ENCODE measurements at places on chromosomes 12 and 14.

DNA sequence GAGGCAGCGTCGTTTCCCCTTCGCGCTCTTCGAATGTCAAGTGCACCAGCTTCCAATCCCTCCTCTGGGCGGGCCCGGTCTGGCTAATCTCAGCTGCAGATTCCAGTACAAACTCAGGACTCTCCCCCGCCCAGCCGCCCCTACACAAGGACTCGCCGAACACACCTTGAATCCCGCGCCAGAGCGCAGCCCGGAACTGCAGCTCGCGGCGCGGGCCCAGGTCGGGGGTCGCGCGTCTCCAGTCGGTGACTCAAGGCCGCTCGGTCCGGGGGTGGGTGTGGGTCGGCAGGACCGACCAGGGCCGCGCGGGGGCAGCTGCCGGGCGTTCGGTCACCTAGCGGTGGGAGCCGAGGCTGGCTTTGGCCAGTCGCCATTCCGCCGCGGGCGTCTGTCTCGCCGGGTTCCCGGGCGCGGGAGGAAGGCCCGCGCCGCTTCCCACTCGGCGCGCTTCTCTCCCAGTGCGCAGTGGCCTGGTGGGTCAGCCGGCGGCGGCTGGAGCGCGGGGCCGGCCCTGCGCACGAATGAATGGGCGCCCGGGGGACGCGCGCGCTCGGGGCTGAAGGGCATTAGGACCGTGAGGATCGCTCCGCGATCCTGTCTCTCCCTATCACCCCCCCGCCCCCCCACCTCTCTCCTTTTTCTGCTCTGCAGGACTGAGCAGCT lies at the start of gene GALNT16:
Gene GALNT16 (plus strand): TSS at position 632 of the 663 bp plus-strand sequence. CDS start 133 bp downstream, outside the sequence.
- DNase-seq = no peak

GRCh38 chr12:51471111-51471864 lies 46.7 kb downstream of the SLC4A8 start:
- no peak for DNase-seq

DNA sequence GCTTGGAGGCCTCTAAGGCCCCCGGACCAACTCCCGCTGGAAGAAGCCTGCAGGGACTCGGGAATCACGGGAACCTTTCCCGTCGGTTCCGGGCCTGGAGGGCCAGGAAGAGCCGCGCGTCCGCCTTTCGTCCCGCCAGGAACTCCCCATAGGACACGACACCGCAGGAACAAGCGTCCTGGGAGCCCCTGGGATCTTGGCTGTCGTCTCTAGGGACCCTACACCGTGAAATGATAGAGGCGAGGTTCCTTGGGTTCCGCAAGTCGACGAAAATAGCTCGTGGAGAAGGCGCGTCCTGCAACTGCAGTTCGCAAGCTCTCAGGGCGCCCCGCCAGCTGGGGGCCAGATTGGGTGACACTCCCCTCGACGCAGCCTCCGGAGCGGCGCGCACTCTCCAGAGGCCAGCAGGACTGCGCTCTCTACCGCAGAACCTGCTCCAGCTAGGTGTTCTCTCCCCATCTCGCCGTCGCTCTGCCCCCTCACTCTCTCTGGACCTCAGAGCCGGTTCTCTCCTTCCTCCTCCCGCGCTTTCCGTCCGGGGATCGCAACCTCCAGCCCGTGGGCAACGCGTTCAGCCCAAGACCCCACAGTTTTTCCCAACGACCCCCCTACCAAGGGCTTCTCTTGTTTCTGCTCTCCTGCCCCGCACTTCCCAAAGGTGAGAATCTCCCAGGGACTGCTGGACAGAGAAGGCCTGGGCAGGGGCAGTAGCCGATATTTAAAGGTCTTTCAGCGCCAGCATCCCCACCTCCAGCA lies 776 bp downstream of the BMP4 start:
- no peak for DNase-seq

- no peak for DNase-seq
These were observed 7.7 kb downstream of the HOXC8 start for GRCh38 chr12:54016478-54016964.

- DNase-seq = no peak
These were observed 14.0 kb downstream of the SMCO2 start for GRCh38 chr12:27460471-27460978.

GRCh38 chr12:21502164-21502496 lies 541 bp downstream of the GOLT1B start:
- no peak for DNase-seq

DNA sequence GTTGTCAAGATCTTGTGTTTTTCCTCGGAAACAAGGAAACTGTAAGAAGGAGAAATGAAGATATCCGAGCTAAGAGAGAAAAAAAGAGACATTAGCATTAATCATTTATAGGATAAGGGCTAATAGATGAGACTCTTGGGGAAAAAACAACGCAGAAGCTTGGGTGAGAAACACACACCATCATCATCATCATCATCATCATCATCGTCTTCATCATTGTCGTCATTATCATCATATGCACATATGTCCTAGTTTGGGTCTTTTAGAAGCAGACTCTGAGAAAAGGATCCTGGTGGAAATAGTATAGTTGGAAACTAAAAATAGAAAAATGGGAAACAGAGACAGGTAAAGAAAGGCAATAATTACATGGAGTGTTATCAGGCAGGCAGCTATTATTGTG lies 95.9 kb downstream of the PAH start:
- DNase-seq = no peak

DNA sequence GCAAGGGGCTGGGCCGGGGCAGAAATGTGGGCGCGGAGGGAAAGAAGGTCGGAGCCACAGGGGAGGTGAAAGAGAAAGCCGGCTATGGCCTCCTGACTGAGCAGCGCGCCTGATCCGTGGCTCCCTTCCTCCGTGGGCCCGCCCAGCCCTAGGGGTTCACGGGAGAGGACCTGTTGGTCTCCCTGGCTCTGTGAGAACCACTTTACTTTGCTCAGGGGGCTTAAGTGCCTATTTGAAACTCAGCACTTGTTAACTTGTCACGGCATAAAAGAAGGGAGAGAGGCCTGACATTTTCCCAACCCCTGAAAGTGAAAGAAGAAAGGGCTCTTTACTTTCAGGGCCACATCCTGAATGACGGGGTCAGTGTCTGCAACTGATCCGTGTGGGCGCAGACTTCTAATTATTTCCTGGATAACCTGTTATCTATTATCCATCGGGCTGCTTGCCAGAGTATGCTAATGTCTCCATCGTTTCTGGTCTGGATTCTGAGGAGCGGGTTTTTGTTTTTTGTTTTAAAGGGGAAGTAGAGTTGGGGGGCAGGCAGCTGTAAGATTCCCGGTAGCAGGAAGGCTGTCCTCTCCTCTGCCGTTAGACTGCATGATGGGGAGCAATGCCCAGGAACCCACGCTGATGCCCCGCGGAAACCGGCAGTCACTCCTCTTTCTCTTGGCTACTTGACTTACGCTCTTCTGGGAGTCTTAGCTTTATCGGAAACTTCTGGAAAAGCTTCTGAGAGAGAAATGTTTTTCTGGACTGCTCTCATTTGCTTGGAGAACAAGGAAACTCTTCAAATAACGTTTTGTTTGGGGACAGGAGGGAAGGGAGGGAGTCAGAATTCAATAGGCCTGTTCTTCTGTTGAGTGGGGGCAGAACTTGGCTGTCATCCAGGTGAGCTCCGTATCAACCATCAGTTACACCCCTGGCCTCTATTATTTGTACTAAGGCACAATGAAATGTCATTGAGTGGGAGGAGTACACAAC lies 127.7 kb upstream of the MAX start:
- DNase-seq = peak; percentile 37

DNA sequence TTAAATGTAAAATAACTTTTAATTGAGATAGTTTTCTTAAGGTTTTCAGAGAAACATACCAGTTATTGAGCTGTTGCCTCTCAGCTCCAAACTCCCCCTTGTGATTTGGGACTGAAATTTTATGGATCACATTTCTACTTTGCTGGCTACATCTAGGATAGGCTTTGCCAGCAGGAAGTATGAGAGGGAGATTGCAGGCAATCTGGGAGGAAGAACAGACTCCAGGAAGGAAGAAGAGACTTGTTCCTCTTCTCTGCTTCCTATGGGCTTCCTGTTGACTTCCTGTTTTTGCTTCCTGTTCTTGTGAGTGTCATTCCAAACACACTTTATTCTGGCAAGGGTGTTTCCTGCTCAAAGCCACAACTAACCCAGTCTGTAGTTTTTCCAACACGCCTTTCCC lies 312.9 kb downstream of the ITPR2 start:
- DNase-seq = no peak

DNA sequence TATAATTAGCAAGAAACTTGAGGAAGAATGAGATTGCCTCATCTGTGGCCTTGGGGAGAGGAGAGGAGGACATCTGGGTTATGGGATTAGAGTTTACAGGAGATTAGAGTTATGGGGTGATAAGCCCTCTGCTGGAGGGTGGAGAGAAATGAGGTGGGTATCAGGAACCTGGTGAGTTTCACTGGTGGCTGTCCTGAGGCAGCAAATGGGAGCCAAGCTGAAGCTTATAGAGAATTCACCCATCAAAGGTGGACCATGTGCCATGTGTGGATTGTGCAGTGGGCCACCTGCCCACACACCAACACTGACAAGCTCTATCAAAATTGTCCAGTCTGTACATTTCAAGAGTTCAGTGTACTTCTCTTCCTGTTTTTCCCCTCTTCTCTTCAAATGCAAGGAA lies 135.3 kb downstream of the AEBP2 start:
- DNase-seq = no peak

DNA sequence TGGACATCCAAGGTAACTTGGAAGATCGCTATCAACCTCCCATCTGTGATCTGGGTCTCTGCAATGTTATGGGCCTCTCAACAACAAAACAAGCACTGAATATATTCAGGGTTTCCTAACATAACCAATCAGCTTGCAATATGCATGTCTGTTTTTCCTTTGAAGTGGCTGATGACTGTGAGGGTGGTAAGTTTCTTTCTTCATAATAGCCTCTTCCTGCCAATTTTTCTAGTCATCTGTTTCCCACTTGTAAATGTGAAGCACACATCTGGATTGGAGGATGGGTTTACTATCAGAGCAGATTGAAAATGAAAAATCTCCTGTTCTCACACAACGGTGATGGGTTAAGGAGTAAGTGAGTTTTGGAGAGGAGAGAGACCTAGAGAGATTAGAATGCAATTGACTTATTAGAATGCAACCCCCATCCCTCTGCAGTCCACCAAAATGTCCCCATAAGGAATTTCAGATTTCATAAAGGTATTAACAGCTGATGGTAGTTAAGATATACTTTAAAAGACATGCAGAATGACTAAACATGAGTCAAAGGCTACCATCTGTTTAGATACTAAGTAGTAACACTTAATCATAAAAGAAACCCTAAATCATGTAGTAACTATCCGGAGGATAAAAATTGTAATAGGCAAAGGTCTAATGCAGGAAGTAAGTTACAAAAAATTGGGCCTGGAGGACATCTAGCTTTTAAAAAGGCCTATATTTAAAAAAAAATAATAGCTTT lies 58.4 kb upstream of the SAV1 start:
- DNase-seq = no peak

DNA sequence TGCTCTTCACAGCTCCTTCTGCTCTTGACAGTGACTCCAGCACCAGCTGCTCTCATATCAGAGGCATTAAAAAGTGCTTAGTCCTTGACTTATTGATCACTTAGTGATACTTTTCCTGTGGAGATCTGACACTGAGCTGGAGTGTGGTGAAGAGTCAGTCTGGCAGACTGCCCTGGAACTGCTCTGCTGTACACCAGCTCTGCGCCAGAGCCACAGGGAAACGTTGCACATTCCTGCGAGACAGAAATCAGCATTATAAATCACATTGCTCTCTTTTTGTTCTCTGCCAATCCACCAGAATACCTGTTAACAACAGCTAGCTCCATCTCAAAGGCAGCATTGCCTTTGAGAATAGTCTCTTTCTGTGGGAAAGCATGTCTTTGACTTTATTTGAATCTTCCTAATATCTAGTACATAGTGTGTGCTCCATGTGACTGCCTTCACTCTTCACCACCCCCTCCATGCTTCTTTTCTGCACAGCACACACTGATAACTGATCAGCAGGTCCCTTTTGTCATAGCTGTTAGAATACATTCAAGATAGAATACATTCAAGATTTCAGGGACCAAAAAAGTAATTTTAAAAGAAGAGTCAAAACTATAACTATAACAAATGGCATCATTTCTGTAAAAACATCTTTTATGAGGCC lies 48.2 kb upstream of the VSX2 start:
- no peak for DNase-seq

DNA sequence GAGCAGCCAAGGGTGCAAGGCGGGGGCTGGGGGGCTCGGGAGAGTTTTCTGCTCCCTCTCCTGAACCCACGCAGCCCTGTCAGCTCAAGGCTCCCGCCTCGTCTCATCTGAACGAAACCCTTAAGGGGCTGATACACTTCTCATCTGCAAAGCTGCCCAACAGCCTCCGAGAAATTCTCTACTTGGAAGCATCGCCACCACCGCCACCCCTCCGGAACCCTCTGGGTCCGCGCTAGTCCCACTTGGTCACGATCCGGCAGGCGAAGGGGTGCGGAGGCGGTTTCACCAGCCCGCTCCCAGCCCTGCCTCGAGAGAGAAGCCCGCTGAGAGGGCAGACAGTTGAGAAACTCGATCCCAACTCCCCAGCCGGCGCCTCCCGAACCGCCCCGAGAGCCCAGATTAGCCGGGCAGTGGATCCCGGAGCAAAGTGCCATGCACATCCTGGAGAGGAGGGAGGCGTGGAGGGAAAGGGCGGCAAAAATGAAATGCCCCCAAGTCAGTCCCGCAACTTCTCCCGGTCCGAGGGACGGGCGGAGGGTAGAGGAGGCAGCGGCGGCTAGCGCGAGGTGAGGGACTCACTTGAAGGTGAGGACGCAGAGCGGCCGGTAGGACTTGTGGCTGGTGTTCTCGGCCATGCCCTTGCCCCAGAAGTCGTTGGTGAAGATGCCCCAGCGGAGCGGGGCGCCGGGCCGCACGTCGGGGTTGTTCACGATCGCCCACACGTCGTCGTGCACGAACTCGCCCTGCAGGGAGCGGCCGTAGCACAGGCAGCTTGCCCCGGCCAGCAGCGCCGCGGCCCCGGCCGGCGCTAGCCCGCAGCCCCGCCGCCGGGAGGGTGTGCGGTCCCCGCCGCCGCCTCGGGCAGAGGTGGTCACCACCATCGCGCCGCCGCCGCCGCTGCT lies 620 bp downstream of the TMTC1 start:
- peak; percentile 73 for DNase-seq

DNA sequence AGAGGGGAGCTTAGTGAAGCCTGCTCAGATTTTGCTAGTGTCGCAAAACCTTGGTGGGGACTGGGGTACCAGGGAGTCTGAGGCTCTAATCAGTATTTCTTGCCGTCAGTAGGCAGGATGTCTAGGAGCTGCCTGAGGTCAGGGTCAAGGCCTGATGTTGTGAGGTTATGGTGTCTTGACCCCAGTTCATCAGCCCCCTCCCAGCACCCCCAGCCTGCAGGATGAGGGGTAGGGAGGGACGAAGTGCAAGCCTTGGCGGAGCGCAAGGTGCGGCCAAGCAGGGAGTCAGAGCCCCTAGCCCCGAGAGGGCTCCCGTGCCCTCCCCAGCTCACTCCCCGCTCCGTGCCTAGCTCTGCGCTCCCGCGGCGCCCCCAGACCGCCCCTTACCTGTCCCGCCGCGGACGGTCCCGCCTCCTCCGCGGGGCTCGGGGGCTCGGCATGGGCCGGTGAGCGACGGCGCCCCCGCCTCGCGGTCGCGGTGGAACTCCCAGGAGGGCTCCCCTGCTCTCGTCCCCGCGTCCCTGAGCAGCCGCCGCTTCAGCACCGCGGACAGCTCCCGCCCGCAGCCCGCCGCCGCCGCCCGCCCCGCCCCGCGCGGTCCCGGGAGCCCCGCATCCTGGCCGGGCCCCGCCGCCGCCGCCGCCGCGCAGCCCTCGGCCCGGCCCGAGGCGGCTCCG lies 347 bp downstream of the SYNDIG1L start:
- DNase-seq = no peak

- DNase-seq = no peak
These were observed 230.5 kb upstream of the EGLN3 start for GRCh38 chr14:34181338-34181737.

GRCh38 chr12:132290203-132290540 lies 39.2 kb downstream of the GALNT9 start:
- no peak for DNase-seq

Data from pancreas (tissue), 10 donors.